NCI-H1436 (cell line): ENCODE measurements at places on chromosomes 5 and 9.
A peak's percentile ranks its signal among the peaks of the same experiment; 100 is the strongest.

- DNase-seq = no peak
Observed at GRCh38 chr9:78130004-78130403, 98.4 kb upstream of the GNAQ start.

DNA sequence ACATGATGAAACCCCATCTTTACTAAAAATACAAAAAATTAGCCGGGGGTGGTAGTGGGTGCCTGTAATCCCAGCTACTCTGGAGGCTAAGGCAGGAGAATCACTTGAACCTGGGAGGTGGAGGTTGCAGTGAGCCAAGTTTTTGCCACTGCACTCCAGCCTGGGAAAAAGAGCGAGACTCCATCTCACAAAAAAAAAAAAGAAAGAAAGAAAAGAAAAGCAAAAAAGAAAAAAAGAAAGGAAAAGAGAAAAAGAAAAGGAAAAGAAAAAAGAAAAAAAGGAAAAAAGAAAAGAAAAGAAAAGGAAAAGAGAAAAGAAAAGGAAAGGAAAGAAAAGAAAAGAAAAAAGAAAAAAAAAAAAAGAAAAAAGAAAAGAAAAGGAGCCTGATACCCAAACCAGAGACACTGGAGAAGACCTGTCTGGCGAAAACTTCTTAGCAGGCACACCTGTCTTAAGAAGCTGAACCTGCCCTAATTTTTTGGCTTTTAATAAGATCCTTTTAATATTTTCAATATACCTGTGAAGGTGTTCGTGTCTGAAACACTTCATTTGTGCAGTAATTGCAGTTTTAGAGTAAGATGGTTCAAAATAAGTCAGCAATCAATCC lies 164.7 kb upstream of the IRX2 start:
- no peak for DNase-seq

- DNase-seq = no peak
Observed at GRCh38 chr5:172151661-172152210, 36.3 kb downstream of the STK10 start.

DNA sequence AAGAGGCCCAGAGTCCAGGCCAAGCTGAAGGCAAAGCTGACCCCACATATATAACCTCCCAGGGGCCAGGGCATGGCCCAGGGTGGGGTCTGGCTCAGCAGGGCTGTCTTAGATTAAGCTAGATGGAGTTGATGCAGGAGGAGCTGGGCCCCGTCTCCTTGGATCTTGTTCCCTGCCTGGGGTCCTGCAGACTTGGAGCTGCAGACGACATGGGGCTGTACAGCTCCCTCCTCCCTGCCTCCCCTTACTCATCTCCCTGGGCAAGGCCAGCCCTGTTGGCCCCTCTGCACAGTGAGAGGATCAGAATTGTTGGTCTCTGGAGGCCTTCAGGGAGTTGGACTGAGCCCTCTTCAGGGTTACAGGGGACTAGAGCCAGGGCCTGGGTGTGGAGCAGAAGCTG lies 134.9 kb downstream of the RGS3 start:
- DNase-seq = no peak

DNA sequence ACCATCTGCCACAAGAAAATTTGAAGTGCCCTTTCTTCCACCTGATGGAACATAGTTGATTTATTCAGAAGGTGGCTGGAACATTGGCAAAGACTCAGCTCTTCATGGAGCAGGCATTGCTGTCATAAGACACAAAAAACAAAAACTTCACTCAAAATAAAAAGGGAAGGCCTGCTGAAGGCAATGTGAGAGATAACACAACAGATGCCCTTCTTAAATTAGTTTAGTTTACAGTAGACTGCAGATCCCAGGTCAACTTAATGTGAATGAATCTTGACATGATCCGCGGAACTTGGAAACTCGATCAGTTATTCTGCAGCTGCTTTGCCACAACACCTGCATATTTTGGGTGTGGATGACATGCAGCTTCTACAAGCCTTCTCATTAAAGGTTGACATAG lies 159.8 kb upstream of the PLCXD3 start:
- DNase-seq = no peak

- no peak for DNase-seq
Observed at GRCh38 chr9:118882684-118883083, 486.6 kb downstream of the BRINP1 start.

DNA sequence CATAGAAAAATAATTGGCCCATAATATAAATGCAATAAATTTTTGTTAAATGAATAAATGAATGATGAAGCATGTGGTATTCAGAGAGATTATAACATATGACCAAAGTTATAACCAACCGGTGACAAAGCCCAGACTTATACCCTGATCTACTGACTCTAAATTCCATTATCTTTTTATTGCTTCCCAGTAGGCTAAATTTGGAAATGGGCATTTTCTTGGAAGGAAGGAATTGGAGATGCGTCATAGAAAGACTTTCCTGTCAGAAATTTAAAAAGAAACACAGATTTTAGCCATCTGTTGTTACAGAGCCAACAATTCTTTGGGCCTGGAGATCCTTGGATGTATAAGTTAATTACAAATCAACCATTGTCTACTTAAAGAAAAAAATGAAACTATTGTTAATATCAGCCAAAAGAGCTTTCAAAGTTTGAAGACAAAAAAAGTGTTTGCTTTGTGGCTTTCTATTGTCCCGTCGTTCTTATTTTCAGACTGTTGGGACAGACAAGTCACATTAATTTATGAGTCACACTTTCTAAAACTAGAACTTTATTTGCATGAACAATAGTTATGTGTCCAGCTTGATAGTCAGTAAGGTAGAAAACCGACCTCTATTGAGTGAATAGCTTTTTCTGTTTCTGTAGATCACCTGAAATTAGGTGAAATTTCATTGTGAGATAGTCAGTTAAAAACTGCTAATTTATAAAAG lies 428.7 kb downstream of the GABRG2 start:
- no peak for DNase-seq

DNA sequence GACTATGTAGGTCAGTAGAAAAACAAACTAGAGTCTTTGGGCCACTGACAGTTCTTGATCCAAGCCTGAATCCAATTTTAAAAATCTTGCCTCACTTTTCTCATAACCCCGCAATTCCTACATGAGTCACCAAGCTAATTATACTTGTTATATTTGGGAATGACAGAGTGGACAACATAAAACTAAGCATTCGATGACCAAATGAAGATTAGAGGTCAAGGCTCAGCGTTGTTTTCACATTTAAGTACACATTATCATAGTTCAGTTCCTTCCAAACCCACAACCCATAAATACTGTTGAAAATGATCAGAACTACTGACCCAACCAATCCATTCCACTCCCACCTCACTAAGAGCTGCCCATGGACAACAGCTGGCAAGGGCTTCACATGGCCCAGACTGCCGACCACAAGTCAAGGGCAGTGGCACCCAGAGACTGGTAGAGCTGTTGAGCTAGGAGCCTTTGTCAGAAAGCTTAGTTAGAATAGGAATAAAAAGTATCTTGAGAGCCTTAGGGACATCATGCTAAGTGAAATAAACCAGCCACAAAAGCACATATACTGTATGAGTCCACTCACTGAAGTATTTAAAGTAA lies 64.2 kb downstream of the MYO10 start:
- DNase-seq = no peak

DNA sequence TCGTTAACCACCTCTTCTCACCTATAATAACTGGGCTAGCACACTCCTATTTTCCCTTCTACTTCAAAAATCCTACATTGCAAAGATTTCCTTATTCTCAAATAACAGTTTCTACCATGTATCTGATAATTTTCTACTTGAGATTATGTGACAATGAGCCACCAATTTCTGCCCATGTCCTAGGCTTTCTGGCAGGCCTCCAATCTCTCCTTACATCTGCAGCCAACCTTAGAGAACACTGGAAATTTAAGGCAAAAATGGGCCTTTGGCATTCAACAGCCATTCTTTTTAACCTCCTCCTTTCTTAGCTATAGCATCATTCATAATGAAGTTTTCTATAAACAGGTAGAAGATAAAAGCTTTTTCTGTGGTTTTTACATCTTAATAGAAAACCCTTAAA lies 225.1 kb downstream of the ARRDC3 start:
- no peak for DNase-seq

- no peak for DNase-seq
Observed at GRCh38 chr9:75033791-75034473, 5.8 kb upstream of the CARNMT1 start.

DNA sequence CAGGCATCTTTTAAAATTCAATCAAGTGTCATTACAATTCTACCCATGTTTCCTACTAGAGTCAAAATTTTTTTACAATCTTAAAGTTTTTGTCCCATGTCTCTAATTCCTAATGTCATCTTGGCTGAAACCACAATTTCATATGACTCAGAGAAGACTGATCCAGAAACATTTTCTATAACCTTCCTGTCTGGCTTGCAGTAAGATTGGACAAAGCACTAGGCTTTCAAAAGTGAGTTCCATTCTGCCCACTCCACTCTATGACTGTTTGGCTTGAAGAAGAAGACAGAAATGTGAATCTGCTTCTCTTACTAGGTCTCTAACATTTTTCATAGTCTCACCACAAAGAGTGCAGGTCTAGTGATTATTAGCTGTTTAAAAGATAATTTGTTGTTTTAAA lies 88.8 kb downstream of the NR3C1 start:
- DNase-seq = no peak

- DNase-seq = no peak
Observed at GRCh38 chr9:130610862-130611707, 31.7 kb downstream of the FUBP3 start.

GRCh38 chr9:26462751-26463150 lies 429.9 kb downstream of the CAAP1 start:
- DNase-seq = no peak

- DNase-seq = no peak
Observed at GRCh38 chr9:33620738-33621439, 96.8 kb downstream of the ANKRD18B start.

DNA sequence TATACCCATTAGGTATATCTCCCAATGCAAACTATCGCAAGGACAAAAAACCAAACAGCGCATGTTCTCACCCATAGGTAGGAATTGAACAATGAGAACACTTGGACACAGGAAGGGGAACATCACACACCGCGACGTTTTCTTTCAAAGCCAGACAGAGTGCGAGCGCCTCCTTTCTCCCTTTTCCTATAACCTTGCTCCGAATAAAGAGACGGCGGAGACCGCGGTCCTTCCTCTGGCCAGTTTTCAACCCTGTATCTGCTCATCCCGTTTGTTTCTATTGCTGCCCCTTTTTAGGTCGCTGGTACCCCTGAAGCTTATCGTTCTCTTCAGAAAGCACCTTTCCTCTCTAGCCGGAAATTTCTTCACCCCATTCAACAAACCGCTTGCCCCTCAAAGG lies 1.3 kb downstream of the LVRN start:
- no peak for DNase-seq

GRCh38 chr9:97638666-97639065 lies 5.0 kb downstream of the NCBP1 start:
- no peak for DNase-seq

DNA sequence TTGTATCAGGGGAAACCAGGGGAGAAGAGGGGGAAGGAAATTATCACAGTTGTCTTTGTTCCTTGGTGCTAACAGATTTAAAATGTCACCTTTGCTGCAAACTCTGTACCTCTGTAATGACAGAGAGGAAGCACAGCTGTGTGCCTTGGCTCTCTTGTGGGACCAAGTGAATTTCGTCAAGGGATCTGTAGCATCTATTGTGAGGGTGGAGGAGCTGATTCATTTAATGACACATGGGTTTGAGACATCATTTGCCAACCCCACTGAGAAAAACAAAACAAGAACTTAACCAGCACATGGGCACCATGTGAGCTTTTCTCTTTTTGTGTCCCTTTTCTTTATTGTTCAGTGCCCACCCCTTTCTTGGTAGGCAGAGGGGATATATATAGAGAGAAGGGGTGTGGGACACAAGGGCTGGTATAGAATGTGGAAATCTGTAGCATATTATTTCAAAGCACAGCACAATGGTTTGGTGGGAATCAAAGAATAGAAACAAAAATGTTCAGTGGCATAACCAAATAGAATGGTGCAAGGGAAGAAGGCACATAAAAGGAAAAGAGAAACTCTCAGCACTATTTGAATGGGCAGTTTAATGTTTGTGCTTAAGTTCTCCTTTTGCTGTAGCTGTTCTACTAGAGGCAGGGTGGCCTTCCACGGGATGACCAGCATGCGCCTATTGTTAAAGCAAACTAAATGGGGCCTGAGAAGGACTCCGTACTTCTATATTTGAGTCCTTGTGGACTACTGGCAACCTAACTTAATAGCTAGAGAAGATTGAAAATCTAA lies 63.3 kb downstream of the LIX1 start:
- no peak for DNase-seq

GRCh38 chr5:72508241-72509170 lies 1.3 kb upstream of the ZNF366 start:
- DNase-seq = no peak

- DNase-seq = no peak
Observed at GRCh38 chr5:173791878-173792277, 96.3 kb upstream of the CPEB4 start.

DNA sequence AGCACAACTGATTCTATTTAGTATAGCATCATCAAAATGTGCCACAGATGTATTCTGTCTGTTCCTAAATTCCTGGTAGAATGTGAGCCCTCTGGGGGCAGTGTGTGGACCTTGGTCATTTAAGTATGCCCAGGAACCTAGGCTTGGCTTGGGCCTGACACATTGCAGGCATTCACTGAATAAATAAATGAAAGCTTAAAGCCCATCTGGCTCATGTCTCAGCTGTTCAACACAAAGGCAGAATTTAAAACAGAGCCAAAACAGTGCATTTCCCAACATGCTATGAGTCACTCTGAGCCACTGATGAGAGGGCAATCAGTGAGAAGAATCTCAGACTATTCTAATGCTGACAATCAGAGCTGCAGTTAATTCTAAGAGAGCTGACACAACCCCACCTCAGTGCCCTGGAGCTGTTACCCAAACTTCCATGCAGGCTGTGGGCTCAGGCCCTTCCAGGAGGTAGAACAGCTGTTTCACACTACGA lies 8.1 kb downstream of the FAM193B start:
- no peak for DNase-seq

GRCh38 chr5:88509403-88509802 lies 240.8 kb upstream of the TMEM161B start:
- DNase-seq = no peak

GRCh38 chr5:133910571-133910970 lies 57.9 kb downstream of the C5orf15 start:
- no peak for DNase-seq

DNA sequence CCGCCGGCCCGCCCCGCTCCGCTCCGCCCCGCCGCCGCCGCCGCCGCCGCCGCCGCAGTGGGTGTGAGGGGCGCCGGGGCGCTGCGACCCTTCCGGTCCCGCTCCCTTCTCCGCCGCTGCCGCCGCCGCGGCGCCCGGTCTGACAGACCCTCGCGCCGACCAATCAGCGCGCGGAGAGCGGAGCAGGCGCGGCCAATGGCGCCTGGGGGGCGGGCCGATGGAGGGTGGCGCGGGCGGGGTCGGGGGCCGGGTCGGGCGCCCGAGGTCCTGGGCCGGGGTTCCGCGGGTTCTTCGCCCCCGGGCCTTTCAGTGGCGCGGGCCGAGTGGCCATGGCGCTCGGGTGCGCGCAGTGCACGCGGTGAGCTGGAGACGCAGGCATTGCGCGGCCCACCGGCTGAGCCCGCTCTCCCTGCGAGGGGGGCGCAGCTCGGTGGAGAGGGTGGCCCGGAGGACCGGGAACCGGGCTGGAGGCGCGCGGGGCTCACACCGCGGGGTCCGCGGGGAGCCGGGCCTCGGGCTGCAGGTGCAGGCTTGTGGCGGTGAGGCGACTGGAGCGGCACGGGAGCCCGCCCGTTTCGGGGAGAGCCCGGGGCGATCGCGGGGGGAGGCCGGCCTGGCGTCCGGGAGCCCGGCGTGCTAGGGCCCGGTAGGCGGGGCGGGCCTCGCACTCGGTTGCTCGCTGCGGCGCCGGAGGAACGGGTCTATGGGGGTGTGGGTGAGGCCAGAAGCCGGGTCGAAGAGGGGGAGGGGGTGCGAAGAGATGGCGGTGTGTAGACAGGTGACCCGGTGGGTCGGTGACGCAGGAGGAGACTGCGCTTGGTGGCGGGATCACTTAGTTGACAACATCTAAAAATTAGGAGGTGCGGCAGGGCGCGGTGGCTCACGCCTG lies at the start of gene MAPK9:
MAPK9 (minus strand) TSS at position 141 of the 889 bp plus-strand sequence. CDS start 11,522 bp downstream, outside the sequence.
- peak; percentile 35 for DNase-seq
